RPMI7951 (cell line): ENCODE measurements at places on chromosomes 7 and 10. TPM values are rescaled to one million over a fixed set of nuclear protein-coding genes. Genes with fewer than 3 reads are reported as not detected.

- DNase-seq: no peak
Observed at GRCh38 chr10:13388478-13389230, 40.6 kb upstream of the SEPHS1 start.

DNA sequence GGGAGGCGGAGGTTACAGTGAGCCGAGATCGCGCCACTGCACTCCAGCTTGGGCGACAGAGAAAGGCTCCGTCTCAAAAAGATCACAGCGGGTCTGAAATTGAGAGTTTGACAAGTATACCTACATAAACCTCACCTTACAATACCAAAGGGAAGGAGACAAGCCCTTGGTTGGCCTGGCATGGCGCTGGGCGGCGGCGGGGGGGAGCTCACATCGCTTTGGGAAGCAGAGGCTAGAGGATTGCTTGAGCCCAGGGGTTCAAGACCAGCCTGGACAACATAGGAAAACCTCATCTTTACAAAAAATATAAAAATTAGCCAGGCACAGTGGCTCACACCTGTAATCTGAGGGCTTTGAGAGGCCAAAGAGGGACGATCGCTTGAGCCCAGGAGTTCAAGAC is 1.1 kb upstream of the ARPC1A start:
- DNase-seq: no peak

DNA sequence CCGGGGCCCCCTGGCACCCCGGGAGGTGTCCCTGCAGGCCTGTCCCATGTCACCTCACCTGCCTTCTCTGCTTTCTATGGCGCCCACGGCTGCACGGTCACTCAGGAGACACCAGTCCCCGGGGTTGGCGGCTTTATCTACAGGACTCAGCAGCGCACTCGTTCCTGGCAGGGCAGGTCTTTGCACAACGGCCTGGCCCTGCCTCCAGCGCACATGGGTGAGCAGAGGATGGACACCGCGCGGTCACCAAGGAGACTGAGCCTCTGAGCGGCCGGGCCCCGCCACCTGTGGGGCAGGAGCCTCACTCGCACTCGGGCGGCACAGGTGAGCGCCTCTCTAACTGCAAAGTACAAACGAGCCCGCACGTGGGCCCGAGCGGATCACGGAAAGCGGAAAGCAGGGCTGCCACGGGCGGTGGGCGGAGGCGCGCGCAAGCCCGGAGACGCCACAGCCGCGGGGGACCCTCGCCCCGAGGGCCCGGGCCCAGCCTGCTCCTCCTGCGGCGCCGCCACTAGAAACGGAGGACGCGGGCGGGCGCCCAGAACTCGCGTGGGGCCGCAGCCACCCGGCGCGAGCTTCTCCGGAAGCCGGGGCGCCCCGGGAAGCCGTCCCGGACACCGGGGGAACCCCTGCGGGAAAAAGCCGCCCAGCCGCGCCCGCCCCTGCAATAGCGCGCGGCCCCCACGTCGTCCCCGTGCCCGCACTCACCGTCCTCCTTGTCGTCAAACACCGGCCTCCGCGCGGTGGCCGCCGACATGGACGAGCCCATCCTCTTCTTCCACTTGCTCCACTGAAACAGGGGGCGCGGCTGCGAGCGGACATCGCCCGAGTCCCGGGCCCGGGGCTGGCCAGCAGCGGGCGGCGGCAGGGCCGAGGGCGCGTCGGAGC is 642 bp downstream of the STK32C start:
- no peak for DNase-seq

The ERVW-1 gene
- total RNA-seq: not detected in 2 replicates

- DNase-seq: no peak
Observed at GRCh38 chr7:52355053-52355452, 680.4 kb upstream of the POM121L12 start.
